ENCODE measurements at places on chromosomes 13 and 19. TPM values are rescaled to one million over a fixed set of nuclear protein-coding genes. Genes with fewer than 3 reads are reported as not detected.

DNA sequence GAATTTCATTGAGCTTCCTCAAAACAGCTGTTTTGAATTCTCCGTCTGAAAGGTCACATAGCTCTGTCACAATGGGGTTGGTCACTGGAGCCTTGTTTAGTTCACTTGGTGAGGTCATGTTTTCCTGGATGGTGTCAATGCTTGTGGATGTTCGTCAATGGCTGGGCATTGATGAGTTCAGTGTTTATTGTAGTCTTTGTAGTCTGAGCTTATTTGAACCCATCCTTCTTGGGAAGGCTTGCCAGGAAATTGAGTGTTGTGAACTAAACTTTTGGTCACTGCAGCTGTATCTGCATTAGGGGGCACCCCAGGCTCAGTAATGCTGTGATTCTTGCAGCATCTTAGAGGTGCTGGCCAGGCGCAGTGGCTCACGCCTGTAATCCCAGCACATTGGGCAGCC is 22.0 kb downstream of the BLOC1S3 start:
- DNase-seq, result no peak

DNA sequence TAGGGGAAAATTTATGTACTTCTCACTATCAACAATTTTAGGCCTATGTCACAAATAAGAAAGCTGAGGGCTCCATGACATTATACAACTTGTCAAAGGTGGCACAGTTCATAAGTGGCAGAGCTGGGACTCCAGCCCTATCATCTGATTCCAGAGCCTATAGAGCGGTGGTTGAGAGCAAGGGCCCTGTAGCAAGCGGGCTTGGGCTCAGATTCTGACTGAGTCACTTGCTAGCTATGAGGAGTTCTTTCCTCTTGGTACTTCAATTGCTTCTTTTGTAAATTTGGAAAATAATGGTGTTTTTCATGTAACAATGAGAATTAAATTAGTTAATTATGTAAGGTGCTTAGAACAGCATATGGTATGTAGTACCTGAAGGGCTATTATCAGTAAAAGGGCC is 28.7 kb upstream of the FAM216B start:
- no peak for DNase-seq

DNA sequence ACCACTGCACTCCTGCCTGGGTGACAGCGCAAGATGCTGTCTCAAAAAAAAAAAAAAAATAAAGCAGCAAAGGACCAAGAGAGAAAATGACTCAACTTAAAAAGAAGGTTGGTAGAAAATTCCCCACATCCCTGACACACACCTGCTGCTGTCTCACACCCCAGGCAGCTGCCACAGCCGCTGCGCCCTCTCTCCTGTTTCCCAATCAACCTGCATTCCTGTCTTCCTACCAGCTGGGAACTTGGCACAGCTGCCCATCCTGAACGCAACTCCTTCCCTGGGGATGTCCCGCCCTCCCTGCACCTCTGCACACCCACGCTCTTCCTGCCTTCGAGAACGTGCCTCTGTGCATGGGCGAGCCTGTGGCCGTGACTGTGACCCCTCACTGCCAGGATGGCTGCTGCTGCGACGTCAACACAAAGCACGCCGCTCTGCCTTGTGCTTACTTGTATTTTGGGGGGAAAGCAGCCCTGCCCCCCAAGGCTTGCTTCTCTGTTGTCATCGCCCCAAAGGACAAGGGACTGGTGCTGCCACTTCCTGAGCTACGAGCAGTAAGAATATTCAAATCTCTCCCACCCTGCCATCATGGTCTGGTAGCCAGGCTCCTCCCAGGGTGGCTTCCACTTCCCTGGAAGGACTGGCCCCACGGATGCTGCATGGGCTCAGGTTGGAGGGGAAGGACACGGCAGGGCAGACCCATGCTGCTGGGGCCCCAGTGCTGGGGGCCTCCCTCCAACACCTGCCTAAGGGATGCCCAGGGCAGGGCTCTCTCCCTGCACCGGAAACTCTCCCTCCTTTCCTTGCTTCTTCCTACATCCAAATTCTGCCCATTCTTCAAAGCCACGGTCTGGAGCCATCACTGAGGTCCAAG is 20.7 kb downstream of the SH3GL1 start:
- DNase-seq, result peak; percentile 62

DNA sequence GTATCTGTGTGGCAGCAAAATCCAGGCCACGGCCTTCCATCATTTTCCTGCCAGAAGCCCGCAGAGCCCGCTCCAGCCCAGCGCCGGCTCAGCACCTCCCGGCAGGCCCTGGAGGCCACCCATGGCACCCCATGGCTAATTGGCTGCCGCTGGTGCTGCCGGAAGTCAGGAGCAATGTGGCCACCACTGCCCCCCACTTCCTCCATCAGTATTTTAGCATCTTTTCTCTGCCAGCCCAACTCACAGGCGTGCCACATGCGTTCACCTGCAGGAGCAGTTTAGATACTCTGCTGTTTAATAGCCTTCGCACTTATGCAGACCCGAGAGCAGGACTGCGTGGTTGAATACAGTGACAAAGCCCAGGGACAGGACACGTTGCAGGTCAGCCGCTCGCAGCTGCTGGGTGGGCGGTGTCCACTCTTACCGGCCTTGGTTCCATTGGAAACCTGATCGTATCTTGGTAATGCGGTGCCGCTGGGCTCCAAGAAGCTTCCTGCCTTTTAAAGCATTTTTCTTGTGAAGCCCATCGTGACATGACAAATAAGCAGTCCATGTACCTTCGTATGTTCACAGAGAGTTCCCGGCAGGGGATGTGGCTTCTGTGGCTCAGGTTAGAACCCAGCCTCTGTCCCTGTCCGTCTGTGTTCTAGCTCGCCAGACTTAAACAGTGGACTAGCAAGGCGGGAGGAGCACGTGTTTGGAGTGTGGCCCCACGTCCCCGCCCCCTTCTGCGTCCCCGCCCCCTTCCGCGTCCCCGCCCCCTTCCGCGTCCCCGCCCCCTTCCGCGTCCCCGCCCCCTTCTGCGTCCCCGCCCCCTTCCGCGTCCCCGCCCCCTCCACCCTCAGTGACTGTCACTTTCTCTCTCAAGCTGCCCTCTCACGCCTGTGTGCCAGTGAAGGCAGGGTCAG is 162.0 kb upstream of the SOX1 start:
- DNase-seq, result no peak

DNA sequence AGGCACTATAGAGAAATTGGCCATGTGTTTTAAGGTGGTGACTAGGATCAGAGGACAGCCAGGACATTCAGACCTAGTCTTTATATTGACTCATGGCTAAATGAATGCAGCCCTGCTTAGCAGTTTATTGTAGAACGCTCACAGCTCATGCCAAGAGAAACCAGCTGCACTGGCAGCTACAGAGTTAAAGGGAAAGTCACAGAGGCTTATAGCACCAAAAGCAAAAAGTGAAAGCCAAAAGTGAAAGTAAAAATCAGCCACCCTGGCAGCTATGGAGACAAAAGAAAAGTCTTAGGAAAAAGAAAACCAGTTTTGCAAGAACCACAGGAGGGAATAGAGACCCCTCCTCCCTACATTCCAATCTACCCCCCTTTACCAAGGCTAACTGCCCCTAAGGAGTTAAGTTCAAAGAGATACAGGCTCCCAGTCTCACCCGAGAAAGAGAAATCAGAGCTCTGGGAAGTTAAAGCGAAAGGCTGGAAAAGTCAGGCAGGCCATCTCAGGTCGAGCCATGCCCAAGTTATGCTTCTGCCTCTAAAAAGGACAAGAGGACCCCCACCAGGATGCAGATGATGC is 99.0 kb downstream of the ZNF429 start:
- peak; percentile 37 for DNase-seq

GRCh38 chr19:14090509-14091080 is at the start of gene SAMD1:
TSS of gene SAMD1 (minus strand) at chr19:14090751.
- DNase-seq, result peak; percentile 92

GRCh38 chr19:48433337-48433736 is 12.4 kb upstream of the GRWD1 start:
- no peak for DNase-seq

DNA sequence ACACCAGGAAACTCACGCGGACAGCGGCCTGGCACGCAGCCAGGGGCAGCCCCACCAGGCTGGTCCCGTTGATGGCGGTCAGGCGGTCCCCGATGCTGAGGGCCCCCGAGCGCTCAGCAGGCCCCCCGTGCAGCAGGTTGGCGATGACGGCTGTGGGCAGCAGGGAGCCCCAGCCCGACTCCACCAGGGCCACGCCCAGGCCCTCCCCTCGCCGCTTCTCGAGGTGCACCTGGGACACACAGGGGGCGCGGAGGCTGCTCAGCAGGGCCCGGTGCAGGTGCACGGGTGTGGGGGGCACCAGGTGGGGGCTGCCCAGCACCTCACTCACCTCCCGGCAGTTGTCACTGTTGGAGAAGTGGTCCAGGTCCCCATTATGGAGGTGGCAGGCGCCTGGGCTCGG is 9.0 kb downstream of the APBA3 start:
- no peak for DNase-seq

DNA sequence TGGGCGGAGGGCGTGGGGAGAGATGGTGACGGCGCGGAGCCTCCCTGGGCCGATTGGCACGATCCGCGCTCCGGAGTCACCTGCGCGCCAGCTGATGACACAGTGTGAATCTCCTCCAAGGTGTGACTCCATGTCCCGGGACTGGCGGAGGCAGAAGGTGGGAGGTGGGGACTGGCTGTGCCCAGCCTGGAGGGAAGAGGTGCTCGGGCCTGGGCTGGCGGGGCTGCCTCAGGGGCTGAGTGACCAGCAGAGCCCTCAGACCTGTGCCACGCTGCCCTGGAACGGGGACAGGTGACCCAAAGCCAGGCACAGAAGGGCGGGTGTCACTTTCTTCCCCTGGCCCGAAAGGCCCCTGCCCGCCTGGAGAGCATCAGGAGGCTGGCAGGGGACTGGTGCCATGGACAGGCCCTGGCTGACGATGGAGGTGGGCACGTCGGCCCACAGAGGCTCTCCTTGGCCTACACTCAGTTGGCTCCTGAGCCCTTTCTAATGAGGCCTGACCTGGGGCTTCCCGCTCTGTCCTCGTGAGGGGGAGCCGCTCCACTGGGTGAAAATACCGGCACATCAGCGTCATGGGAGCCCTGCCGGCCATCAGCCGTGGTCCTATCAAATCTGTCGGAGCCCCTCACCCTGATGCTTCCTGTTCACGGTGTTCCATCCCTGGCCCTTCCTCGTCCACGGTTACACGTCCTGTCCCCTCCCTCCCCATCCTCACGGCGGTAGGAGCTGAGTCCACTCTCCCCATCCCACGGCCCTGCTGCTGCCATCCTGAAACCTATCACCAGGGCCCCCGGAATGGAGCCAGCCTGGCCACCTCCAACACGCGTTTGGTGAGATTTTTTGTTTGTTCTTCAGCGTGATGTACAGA is 75.6 kb downstream of the SPACA7 start:
- peak; percentile 15 for DNase-seq

- no peak for DNase-seq
Observed at GRCh38 chr19:709196-709964, 645 bp downstream of the PALM start.

- DNase-seq, result no peak
Observed at GRCh38 chr19:55050749-55051532, 12.0 kb downstream of the RDH13 start.

DNA sequence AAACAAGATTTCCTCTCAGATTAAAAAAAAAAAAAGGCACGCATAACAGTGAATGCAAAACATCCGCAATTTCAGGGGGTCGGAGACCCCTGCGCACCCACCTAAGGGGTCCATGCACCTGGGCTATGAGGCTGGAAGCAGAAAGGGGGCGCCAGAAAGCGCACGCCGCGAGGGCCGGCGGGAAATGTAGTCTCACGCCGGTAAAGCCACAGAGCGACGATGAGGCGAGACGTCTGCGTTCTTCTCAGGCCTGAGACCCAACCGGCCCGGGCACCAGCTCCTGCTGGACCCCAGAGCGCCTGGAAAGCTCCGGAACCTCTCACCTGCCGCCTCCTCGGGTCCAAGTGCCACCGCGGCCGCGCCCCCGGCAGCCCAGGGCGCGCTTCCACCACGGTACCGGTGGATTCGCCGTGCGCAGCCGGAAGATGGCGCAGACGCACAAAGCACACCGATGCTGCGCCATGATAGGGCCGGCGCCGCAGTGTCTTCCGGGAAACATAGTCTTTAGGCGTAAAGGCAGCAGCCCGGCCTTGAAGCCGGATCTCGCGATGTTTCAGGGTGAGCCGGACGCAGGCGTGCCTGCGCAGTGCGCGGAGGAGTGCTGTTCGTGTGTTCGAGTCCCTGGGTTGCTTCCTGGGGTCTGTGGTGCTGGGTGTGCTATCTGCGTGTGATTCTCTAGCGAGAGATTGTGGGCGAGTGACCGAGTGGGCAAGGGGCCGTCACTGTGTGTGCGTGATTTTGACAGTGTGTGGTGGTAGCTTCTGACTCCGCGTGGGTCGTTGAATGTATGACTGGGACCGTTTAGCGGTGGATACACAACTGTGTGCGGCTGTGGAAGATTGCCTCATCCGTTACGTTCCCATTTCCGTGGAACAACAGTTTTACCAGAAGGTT is at the start of gene ZNF582:
Gene ZNF582, minus strand, starts transcription at position 416 of the 894 bp plus-strand sequence. CDS start 1,782 bp downstream, outside the sequence.
- DNase-seq, result peak; percentile 96

GRCh38 chr13:38348861-38349389 is 726 bp upstream of the UFM1 start:
- DNase-seq, result peak; percentile 28

DNA sequence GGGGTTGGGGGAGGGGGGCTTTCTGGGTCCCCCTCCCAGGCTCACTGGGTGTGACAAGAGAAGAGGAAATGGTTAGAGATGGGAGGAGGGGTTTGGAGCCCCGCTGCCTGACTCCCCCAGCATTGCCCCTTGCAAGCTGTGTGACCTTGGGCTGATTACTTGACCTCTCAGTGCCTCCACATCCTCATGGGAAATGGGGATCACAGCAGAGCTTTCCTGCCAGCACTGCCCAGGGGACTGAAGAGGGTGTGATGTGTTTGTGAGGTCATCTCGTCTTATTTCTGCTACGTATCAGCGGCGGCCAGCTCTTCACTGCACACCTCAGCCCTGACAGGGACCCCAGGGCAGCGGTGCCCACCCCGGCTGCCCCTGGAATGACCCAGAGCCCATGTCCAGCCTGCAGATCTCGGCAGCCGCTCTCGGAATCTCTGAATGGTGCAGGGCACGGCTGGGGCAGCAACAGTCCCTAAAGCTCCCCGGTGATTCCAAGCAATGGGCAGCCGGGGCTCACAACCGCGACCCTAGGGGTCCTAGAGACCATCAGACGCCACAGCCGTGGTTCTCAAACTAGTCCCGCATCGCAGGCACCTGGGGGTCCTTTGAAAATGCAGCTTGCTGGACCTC is 8.4 kb downstream of the PNMA8B start:
- no peak for DNase-seq

GRCh38 chr19:2722541-2723344 is 1.6 kb upstream of the DIRAS1 start:
- DNase-seq, result no peak

DNA sequence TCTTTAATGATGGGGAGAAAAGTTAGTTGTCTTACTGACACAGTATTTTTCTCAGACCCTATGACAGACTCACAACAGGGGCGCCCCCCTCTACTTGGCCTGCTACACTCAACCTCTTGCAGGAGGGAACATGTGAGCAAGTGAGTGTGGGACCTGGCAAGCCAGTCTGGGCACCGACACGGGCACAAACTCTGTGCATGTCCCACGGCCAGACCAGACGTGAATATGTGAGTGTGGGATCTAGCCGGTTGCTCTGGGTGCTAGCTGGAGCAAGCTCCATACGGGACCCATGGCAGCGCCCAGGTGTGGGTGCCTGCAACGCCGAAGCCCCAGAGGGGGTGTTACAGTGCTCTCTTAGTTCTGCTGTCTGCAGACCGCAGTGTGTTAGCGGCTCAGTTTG is 1437.3 kb upstream of the MIR17HG start:
- no peak for DNase-seq

TNFRSF19 gene
- total RNA-seq, result not detected

SHISA7 gene
- not detected for total RNA-seq

ICAM5 gene
- total RNA-seq, result 0.29 TPM

ZSCAN4 gene
- not detected for total RNA-seq

GGACT gene
- 3.1 TPM for total RNA-seq

CACNG8 gene
- not detected for total RNA-seq

TMEM145 gene
- total RNA-seq, result 0.37 TPM

SPC24 gene
- 92.6 TPM for total RNA-seq

All from activated CD8-positive, alpha-beta T cell treated with anti-CD3 and anti-CD28 coated beads, Interleukin-2, amount 10 ng/mL, durations not matched to agents 7 days and 5 days (primary cell).